ENCODE measurements at places on chromosomes 3 and 15.

GRCh38 chr3:127796045-127796830, 26.1 kb downstream of the MGLL start:
- DNase-seq: no peak

GRCh38 chr15:88208396-88208795, 48.1 kb downstream of the NTRK3 start:
- DNase-seq: no peak

GRCh38 chr3:37836589-37836988, 25.1 kb upstream of the CTDSPL start:
- no peak for DNase-seq

DNA sequence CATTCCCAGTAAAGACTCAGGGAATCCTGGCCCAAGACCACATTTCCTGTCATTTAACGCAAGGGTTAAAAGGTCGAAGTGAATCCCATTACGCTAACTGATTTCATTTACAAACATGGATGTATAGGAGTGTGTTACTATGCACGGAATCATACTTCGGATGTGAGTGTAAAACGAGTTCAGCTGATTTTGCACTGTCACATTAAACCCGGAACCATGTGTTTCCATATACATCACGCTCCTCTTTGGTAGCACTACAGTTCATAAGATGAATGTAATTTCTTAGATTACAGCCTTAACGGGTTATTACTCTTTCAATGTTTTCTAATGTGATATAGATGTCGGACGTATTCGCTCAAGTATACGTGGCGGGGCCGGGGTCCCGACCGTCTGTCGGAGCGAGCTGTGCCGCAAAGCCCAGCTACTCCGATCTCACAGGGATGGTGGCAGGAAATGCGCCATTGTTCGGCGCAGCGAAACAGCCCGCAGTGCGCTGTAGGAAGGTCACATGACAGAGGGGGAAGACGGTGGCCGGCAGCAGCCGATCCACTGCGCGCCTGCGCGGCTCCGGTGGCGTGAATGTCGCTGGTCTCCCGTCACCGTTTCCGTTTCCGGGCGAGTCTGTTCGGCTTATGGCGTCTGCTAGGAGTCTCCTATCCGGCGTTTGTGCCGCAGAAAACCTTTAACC, 97.3 kb downstream of the NPAP1 start:
- DNase-seq: no peak

DNA sequence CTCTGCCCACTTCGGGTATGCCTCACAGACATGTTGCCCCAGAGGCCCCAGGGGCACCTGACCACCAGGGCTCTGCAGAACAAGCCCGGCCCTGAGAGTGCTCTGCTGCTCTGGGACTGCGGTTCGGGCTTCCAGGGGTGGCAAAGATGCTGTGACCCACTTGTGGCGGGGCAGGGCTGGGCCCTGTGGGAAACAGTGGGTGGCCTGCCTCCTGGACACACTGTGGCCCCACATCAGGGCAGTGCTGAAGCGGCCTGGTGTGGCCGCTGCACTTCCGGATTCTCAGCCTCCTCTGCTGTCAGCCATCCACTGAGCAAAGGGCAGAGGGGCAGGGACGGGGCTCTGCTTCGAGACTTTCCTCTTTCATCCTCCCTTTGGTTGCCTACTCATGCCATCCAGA, 26.5 kb upstream of the PLXND1 start:
- DNase-seq: no peak

- no peak for DNase-seq
These were observed 94.3 kb downstream of the XRN1 start for GRCh38 chr3:142353571-142353970.

DNA sequence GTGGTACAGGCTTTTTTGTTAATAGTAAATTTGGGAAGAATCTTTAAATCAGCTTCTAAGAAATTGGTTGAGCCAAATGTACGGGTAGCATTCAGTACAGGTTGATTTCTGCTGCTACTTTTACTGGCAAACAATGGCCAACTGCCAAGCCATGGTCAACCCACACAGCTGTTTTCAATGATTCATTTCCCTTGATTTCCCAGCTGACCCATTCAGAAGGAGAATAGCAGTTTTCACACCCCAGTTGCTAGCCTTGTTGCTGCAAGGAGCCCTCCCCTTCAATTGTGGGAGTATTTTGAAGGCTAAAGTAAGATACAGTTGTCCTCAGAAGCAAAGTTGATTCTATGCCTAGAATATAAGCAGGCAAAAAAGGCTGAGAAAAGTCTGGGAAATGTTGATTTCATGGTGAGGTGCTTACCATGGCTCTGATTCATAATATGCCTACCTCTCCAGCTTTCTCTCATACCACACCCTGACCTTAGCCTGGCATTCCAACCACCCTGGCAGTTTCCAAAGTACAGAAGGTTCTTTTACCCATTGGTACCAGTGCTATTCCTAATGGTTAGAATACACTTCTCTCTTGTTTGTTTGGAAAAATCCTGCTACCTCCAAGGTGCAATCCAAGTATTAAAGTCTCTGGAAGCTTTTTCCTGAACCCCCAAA, 320.3 kb upstream of the TGFBR2 start:
- peak; percentile 50 for DNase-seq

DNA sequence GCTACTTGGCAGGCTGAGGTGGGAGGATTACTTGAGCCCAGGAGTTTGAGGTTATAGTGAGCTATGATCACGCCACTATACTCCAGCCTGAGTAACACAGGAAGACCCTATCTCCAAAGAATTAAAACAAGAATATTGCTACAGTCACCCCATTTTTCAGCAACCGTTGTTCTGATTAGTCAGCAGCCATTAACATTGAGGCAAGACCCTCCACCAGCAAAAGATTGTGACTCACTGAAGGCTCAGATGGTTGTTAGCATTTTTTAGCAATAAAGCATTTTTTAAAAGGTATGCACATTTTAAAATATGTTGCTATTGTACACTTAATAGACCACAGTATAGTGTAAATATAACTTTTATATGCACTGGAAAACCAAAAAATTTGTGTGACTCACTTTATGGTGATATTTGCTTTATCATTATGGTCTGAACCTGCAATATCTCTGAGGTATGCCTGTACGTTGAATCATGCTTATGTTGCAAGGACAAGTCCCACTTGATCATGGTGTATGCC, 492.6 kb downstream of the SQOR start:
- no peak for DNase-seq

- peak; percentile 89 for DNase-seq
These were observed 9.3 kb upstream of the NR2E3 start for GRCh38 chr15:71800835-71801745.

DNA sequence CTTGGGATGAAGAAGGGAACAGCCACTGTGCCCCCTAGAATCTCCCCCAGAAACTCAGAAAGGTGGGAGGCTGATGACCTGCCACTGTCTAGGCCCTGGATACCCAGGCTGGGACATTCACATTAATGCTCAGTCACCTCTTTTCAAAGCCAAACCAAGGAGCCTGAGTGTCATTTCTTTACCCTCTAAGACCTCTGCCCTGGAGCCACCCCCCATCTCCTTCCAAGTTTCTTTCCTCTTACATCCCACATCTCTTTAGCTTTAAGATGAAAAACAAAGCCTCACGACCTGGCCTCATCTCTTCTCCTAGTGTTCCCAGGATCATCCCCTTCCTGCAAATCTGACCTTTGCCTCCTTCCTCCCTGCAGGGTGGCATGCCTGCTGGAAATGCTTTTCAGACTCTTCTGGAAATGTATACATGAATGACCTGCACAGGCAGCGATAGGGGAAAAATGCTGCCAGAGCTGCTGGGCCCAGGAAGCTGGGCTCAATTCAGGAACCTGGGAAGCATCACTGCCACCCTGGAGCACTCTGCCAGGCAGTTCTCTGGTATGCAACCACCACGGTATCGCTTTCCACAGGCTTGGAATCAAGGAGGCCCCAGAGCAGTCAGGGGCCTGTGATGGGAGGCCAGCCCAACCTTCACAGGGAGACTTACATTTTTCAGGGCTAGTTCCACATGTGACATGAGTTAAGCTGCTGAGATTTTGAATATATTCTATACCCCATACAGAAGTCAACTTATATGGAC, 67.6 kb downstream of the DAPK2 start:
- no peak for DNase-seq

GRCh38 chr3:18669374-18669773, 244.2 kb upstream of the SATB1 start:
- no peak for DNase-seq

DNA sequence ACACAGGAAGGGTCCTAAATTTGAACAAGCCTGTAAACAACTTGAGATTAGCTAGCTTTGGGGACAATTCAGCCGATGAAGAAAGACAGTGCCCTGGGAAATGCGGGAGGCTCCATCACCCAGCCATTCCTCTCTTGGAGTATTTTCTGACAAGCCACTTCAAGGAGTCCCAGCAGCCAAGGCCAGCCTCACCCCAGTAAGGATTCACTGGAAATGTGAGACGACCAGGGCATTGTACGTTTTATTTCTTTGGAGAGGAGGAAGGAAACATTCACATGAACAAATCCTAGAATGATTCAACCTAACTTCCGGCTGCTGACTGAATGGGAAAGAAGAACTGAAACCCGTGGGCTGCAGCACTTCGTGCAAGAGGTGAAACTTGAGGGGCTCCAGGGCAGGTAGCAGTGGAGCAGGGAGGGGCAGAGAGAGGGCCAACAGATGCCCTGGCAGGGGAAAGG, 116.4 kb upstream of the ARHGEF3 start:
- DNase-seq: peak; percentile 62

- DNase-seq: peak; percentile 86
These were observed 32.1 kb downstream of the PTH1R start for GRCh38 chr3:46909535-46910161.

GRCh38 chr3:106341087-106341486, 472.3 kb upstream of the CBLB start:
- no peak for DNase-seq

GRCh38 chr3:159916052-159916451, 72.6 kb upstream of the IL12A start:
- no peak for DNase-seq

DNA sequence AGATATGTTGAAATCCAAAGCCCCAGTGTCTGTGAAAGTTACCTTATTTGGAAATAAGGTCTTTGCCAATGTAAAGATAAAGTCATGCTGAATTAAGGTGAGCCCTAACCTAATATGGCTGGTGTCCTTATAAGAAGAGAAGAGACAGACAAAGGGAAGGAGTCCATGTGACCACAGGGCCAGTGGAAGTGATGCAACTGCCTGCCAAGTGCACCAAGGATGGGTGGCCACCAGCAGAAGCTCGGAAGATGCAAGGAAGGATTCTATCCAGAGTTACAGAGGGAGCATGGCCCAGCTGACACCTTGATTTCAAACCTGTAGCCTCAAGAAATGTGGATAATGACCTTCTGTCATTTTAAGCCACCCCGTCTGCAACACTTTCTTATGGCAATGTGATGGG, 35.3 kb upstream of the PGPEP1L start:
- DNase-seq: no peak

DNA sequence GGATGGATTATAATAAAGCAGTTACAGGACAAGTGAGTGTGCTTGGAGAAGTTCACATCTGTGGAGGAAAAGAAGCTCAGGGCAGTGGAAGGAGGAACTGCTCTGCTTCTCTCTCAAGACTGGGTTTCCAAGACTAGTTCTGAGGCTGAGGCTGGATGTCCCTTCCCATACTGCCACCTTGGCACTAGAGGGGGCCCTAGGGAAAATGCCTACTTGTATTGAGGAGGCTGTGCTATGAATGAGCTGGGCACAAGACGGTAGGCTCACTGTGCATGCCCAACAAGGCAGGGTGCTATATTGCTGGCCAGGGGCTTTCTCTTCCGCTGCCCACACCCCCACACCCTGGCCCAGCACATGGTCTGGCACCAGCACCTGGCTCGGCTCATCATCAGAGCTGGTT, 65.2 kb downstream of the SLCO2A1 start:
- DNase-seq: peak; percentile 74

- DNase-seq: no peak
These were observed 18.8 kb downstream of the ZXDC start for GRCh38 chr3:126456766-126457388.

DNA sequence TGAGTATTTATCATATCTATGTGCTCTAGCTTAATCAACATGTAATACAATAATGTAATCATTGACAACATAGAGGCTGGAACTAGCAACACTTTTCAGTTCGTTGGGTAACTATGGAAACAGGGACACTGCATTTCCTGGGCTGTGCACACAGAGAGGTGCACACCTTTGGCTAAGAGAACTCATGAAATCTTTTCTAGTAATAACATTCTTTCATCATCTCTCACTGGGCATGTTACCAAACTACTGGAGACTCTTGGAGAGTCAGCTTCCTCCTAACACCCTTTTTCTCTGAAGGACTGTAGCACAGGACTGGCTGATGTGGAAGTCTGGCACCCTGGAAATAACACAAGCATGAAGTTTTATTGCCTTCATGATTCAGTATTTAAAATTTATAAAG, 135.6 kb downstream of the KCNMB2 start:
- no peak for DNase-seq

DNA sequence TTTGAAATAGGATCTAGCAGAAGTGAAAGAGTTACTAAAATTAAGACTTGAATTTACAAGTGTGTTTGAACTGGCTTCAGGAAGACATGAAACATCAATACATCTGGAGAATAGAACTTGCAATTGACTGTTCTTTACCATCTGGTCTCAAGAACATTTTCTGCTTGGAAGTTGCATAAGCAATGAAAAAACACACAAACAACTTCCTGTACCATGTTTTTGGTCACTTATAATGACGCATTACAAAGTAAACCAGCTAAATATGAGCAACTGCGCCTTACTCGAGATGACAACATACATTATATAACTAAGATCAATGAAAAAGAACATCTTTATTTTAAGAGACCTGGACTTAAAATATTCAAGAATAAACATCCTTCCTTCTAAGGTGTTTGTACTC, 112.5 kb downstream of the TIGIT start:
- DNase-seq: no peak

DNA sequence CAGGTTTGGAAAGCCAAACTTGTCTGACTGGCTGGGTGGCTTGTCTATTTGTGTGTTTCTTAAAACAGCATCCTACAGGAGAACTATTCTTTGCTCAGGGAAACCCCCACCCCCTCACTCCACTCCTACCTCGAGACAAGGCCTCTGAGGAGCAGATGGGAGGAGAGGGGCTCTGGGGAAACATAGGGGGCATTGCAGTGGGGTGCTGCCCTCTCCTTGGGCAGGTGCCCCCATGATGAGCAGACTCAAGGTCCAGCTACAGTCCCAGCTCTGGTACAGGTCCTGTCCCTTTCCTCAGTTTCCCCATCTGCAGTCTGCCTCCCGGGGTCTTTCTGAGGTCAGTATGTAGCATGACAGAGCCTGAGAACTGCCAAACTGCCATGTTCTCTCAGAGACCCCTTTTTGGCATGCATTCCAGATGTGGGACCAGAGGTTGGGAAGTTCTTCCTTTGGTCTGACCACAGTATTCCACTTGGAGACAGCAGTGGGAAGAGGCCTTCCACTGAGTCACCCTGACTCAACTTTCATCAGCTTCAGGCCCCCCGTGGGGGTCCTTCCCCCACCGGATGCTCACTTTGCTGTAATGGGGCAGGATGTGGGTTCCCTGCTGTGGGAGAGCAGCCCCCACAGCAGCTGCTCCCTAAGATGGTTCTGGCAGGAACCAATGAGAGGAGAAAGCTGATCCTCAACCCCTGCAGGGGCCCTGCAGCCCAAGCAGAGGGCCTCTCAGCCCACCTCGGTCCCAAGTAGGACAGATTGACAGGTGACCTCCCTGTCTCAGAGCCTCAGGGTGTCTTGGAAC, 32.3 kb upstream of the CYP11A1 start:
- peak; percentile 82 for DNase-seq
